ENCODE measurements at places on chromosomes 2 and 18.
A peak's percentile ranks its signal among the peaks of the same experiment; 100 is the strongest.

- DNase-seq = no peak
Measured at GRCh38 chr2:16244153-16244965, 304.0 kb downstream of the MYCN start.

GRCh38 chr2:160429248-160430000, 64.2 kb downstream of the RBMS1 start:
- no peak for DNase-seq

GRCh38 chr2:28956415-28956826, 24.7 kb upstream of the TOGARAM2 start:
- DNase-seq = no peak

DNA sequence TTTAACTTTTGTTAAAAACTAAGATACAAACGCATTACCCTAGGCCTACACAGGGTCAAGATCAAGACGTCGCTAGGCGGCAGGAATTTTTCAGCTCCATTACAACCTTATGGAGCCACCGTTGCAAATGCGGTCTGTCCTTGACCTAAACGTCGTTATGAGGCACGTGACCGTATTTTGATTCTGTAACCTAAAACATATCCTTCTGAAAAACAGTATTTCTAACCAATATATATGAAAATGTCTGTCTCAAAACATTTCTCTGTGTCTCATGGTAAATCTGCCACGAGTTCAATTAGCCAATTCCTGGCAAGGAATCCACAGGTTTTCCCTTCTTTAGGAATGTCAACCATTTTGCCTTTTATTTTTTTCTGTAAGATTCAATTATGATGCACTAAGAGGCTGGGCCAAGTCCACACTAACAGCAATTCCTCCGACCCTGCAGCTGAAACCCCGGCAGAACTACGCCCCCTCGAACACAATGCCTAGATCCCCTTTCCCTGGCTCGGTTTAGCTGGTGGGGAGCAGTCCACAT, 1.7 kb downstream of the RTN4 start:
- peak; percentile 16 for DNase-seq

GRCh38 chr2:173571021-173571821, 216.5 kb downstream of the CDCA7 start:
- peak; percentile 34 for DNase-seq

DNA sequence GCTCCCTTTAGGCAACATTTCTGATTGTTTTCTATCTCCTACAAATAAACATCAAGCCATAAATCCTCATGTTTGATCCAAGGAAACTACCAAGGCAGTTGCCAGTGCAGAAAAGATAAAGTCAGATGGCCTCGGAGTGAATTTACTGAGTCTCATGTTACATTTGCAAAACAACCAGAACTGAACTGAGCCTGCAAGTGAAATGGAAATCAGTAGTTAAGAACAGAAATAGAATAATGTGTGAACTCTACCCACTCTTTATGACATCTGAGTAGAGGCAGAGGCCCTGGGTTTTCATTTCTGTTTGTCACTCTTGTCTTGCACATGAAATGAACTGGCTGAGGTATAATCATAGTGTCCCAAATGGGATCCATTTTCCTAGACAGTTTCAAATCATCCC, 20.4 kb upstream of the DAPL1 start:
- DNase-seq = no peak

GRCh38 chr2:25673300-25674076, at the start of gene DTNB:
TSS of gene DTNB (minus strand) at chr2:25673577. CDS start at chr2:25652660, 20,917 bp downstream.
- peak; percentile 88 for DNase-seq

- no peak for DNase-seq
Measured at GRCh38 chr2:26202981-26203490, 30.1 kb downstream of the GAREM2 start.

DNA sequence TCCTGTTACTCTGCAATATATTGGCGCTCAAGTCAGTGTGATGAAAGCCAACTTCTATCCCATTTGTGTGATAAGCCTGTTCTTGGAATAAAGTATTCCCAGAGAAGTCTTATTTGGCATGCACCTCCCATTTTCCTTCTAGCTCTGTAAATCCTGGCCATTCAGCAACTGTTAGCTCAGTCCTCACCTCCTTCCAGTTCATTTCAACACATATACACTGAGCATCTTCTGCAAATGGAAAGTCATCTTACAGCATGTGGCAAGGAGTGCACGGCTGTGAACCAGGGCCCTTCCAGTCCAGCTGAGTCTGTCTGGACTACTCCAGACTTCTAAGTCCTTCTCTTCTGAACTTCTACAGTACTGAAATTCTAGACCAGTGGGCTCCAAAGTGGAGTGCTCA, 53.1 kb downstream of the SPATS2L start:
- DNase-seq = no peak

- peak; percentile 19 for DNase-seq
Measured at GRCh38 chr2:9110893-9111569, 95.6 kb upstream of the ASAP2 start.

GRCh38 chr2:36663851-36664695, 32.4 kb upstream of the VIT start:
- DNase-seq = peak; percentile 45

DNA sequence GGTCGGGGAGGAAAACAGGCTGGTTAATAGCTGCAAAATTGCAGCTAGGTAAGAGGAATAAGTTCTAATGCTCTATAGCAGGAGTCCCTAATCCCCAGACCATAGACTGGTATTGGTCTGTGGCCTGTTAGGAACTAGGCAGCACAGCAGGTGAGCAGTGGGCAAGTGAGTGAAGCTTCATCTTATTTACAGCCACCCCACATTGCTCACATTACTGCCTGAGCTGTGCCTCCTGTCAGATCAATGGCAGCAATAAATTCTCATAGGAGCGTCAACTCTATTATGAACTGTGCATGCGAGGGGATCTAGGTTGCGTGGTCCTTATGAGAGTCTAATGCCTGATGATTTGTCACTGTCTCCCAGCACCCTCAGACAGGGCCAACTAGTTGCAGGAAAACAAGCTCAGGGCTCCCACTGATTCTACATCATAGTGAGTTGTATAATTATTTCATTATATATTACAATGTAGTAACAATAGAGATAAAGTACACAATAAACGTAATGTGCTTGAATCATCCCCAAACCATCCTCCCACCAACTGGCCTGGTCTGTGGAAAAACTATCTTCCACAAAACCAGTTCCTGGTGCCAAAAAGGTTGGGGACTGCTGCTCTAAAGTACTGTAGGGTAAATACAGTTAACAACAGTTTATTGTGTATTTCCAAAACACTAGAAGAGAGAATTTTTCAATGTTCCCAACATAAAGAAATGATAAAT, 91.7 kb upstream of the TFCP2L1 start:
- no peak for DNase-seq

GRCh38 chr2:22497789-22498188, 887.2 kb upstream of the KLHL29 start:
- no peak for DNase-seq

GRCh38 chr18:45935591-45936335, 31.4 kb downstream of the EPG5 start:
- DNase-seq = no peak

DNA sequence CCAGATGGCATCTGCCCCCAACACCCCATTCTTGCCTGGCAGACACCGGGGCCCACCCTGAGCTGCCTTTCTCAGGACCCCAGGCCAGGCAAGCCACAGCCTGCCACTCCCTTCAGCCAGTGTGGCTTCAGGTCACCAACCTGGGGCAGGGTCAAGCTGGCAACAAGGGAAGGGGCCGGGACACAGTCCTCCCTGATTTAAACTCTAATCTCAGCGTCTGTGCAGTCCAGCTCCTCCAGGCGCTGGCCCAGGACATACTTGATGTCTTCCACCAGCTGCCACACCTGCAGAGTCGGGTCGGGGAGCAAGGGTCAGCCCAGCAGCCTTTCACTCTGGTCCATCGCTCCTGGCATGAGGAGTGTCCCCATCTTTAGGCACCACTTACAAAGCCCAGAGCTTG, 29.0 kb upstream of the ALPP start:
- DNase-seq = no peak

GRCh38 chr18:48956356-48956755, 5.6 kb upstream of the SMAD7 start:
- no peak for DNase-seq

GRCh38 chr2:223930103-223930976, 14.8 kb downstream of the WDFY1 start:
- DNase-seq = no peak

- DNase-seq = no peak
Measured at GRCh38 chr2:156666130-156666785, 230.1 kb downstream of the GPD2 start.

GRCh38 chr2:1613731-1614354, 130.5 kb downstream of the PXDN start:
- DNase-seq = no peak

GRCh38 chr2:191818725-191819350, 28.1 kb downstream of the CAVIN2 start:
- DNase-seq = no peak

- no peak for DNase-seq
Measured at GRCh38 chr18:62769216-62769615, 53.9 kb downstream of the PHLPP1 start.

DNA sequence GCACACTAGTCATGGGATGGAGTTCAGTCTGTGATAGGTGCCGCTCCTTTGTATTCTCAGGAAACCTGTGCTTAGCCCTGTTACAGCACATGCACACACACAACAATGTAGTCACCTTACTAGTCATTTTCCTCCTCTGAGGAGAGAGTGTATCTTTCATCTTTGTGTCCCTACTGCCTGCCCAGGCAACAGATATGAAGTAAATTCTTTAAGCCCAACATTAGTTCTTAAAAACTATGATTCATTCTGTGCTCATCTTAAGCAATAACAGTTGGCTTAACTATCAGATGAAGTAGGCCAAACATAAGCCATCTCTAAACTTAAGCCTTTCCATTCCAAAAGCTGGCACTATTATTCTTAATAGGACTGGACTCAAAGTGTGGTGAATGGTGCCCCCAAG, 186.5 kb downstream of the LNPK start:
- no peak for DNase-seq

DNA sequence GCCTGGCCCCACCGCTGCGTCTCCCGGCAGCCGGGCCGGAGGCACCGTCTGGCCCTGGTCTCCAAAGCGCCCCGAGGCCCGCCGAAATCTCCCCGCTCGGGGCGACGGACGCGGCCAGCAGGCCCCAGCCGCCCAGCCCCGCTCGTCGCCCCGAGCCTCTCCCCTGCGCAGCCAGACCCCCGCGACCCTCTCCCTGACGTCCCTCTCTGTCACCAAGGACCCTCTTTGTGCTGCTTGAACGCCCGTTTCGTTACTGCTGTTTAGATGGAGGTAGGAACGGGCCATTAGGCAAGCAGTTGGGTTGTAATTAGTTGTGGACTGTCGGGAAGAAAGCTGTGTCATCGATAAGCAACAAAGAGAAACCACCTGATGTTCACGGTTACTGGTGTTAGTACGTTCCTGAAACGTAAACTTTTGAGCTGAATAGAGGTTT, 686 bp downstream of the UBXN4 start:
- DNase-seq = peak; percentile 42

DNA sequence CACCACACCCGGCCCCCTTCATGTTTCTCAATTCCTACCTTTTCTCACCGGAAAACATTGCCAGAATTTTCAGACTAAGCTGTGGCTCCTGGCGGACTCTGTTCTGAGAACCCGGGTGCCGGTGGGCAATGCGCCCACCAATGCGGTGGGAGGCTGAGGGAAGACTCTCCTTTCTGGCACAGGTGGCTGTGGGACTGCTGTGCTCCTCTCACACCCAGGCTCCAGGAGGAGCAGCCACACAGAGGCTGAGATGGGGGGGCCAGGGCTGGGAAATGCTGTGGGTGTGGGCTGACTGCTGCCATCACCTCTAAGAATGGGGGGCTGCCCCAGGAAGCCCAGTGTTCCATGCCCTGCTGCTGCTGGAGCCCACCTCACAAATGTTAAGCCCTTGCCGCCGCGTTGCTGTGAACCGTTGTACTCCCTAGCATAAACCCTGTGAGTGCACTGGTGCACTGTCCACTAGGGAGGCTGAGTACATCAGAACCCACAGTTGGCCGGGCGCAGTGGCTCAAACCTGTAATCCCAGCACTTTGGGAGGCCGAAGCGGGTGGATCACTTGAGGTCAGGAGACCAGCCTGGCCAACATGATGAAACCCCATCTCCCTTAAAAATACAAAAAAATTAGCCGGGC, 152.6 kb downstream of the LDLRAD4 start:
- no peak for DNase-seq

DNA sequence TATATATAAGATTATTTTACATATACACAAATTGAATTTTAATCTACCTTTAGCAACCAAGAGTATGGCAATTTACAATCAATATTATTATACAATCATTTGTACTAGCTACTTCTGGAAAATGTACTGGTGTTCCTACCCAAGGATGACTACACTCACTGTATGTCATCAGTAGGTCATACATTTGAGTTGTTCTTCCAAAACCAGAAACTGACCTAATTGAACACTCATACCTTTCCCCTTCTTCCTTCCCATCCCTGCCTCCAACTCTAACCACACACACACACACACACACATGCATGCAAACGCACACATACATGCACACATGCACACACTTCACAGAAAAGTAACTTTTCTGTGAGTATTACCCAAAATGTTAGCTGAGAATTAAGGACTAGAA, 8.2 kb upstream of the ERCC3 start:
- DNase-seq = no peak

DNA sequence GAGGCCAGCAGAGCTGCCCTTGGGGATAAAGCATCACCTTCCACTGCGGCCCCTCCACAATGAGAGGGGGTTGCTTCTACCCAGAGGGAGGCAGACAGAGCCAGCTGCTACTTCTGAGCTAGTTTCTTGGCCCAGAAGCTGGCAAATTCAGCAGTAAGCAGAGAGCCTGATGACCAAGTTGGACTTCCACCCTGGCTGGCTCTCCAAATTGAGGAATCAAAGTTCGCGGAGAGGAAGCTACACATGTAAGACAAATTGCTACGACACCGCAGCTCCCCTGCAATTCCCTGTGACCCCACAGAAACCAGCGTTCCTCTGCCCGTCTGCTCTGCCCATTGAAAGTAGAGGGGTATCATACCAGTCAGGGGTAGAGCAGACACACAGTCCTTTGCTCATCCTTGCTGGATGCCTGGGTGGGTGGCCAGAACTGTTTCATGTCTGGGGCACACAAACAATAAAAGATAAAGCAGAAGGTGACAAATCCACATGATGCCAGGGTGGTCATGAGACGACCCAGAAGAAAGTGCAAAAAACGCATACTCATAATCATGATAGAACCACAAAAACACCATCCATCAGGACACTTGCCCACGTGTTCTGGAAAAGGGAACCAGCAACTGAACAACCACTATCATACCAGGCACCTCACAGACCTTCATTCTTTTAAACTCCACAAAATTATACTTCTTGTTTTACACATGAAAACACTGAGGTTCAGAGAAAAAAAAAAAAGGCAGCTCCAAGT, 5.4 kb downstream of the TFCP2L1 start:
- no peak for DNase-seq

DNA sequence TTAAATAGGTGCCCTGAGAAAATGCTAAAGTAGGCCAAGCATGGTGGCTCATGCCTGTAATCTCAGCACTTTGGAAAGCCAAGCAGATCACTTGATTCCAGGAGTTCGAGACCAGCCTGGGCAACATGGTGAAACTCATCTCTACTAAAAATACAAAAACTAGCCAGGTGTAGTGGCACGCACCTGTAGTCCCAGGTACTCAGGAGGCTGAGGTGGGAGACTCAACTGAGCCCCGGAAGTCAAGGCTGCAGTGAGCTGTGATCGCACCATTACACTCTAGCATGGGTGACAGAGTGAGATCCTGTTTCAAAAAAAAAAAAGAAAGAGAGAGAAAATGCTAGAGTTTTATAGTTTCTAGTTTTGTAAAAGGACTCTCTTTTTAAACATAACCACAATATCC, 12.0 kb downstream of the ANKRD44 start:
- no peak for DNase-seq

GRCh38 chr18:63997606-63998005, 27.7 kb downstream of the SERPINB8 start:
- no peak for DNase-seq

GRCh38 chr2:11234309-11234708, 79.0 kb downstream of the SLC66A3 start:
- DNase-seq = no peak

GRCh38 chr2:198073253-198073652, 268.9 kb downstream of the PLCL1 start:
- DNase-seq = no peak
